ENCODE measurements at places on chromosomes 2 and 18. TPM values are rescaled to one million over a fixed set of nuclear protein-coding genes. Genes with fewer than 3 reads are reported as not detected.

Gene NCKAP5
- total RNA-seq, result 9.9 TPM

Gene GKN1
- total RNA-seq, result not detected

Gene ADAM23
- 5.8 TPM for total RNA-seq

Gene CYTIP
- total RNA-seq, result 0.82 TPM

Gene CD226
- total RNA-seq, result under 0.01 TPM

Gene ARL6IP6
- 26.0 TPM for total RNA-seq

Gene UGT1A8
- total RNA-seq, result not detected

Gene DBI
- 202 TPM for total RNA-seq

Gene CAVIN2
- total RNA-seq, result 240 TPM

Gene GLI2
- total RNA-seq, result 1.7 TPM

Gene CRACDL
- total RNA-seq, result 13.3 TPM

Gene MYO5B
- 11.2 TPM for total RNA-seq

Gene PSTPIP2
- 8.9 TPM for total RNA-seq

DNA sequence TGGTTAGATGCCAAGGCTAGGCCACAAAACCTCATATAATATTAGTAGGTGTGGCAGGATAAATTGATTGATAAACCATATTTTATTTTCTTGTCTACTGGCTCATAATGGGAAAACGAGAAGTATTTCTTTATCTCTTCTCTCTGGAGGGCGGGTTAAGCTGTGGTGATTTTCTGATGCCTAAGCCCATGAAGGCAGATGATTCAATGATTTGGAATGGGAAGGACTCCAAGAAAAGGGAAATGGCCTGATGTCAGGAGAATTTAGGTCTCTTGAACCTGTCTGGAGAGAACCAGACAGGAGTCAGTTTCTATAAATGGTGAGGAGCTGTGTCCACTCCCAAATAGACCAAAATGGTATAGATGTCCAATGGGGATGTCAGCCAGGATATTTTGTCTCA is 18.7 kb upstream of the MAP4K3 start:
- no peak for DNase-seq

- DNase-seq, result no peak
Observed at GRCh38 chr2:8669157-8669817, 12.6 kb upstream of the ID2 start.

GRCh38 chr18:37432436-37433195 is 133.0 kb downstream of the CELF4 start:
- DNase-seq, result no peak

- no peak for DNase-seq
Observed at GRCh38 chr2:18074476-18074875, 196.0 kb downstream of the KCNS3 start.

- DNase-seq, result no peak
Observed at GRCh38 chr18:7945882-7946281, 378.8 kb downstream of the PTPRM start.

DNA sequence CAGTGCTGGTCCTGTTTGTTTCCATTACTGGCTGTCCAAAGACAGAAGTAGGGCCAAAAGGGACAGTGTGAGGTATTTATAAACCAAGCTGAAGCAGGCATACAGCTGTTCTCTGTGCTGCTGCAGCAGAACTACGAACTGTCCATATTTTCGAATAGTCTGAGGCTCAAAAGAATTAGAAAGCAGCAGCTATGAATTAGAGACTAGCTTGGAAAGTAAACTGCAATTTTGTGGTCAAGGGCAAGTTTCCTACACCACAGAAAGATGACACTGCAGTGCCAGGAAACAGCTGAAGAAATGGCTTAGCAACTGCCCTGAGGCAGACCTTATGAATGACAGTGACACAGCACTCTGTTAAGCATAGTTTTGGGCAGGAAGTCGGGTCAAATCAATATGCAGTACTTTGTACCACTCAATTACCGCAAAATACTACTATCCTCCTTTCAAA is 125.3 kb downstream of the TMEM131 start:
- no peak for DNase-seq

- DNase-seq, result no peak
Observed at GRCh38 chr2:24722141-24722790, 70.9 kb downstream of the PTRHD1 start.

- DNase-seq, result no peak
Observed at GRCh38 chr2:207967121-207967520, 58.2 kb downstream of the PLEKHM3 start.

GRCh38 chr2:237551071-237551574 is 15.3 kb upstream of the PRLH start:
- no peak for DNase-seq

DNA sequence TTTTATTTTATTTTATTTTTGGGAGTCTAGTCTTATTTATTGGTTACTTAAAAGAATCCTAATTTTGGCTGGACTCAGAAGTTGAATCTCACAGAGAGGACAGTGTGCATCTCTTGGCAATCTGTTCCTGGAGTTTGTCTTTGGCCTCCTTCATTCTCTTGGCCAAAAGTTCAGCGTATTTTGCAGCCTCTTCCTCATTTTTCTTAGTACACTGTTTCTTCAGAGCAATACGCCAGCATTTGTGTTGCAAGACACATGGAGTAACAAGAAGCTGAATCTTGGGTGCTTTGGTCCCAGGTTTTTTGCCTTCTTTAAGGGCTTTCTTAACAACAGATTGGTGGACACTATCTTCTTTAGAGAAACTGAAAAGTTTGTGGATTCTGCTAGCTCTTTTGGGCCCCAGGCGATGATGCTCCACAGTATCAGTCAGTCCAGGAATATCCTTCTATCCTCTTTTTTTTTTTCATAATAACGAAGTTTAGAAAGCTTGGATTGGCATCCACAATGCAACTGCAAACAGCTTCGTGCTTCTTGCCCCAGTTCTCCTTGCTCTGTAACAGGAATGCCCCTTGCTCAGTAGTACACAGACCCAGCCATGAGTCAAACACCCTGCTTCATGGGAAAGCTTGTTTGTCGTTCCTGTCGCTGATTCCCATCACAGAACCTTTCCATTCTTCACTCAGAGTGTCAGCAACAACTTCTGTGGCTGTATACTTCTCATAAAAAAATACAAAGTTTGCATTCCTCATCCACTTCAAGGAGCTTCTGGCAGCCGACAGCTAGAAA is 34.8 kb upstream of the RFX8 start:
- DNase-seq, result no peak

DNA sequence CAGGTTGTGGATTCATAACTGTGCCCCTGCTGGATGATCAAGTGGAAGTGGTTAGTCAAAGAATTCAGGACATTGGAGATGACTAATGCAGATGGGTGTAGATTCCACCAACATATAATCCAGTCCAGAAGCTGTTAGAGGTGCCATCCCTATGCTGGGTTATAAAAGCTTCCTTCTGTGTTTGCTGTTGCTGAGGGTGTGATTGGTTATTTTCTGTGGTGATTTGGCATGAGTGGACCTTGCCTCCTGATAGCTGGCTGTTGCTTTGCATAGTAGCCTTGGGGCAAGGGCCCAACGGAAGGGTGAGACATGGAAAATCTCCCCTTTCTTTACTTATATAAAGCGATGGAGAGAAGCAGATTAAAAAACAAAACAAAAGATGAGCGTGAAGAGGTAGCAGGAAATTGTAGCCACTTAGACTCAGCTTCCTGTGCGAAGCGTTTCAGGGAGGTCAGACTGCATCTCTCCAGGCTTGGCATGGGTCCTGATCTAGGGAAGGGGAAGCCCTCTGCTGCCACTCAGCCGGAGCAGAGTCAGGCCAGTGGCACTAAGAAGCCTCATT is 190.4 kb downstream of the FMNL2 start:
- no peak for DNase-seq

GRCh38 chr2:46381871-46382270 is 84.7 kb downstream of the EPAS1 start:
- no peak for DNase-seq

- no peak for DNase-seq
Observed at GRCh38 chr2:148527488-148528340, 116.8 kb upstream of the EPC2 start.

DNA sequence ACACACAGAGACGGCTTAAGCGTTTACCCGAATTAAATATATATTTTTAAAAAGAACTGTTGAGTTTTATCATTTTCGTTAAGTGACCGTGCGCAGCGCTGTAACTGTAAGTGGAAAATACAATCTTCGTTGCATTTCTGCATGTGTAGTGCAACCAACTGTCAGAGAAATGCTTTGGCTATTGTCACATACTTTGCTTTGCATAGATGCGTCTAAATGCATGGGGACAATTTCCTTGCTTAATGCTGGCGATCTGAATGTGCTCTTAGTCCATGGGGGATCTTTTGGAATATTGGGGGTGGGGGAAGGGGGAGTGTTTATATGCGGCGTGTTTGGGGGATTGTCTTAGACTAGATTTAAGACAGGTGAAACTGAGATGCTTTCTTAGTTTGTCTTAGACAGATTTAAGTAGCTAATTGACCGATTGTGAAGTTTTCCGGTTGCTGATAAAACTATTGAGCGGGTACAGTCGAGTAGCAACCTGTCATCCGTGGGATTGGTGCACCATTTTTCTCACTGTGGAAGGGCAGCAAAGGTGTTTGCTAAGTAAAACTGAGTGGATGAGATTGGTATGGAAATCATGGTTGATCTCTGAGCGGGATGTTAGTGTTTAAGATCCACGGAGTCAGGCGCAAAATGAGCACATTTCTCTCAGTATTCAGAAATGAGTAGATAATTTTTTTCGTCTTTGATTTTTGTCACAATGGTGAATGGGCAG is 476 bp downstream of the VSNL1 start:
- no peak for DNase-seq

DNA sequence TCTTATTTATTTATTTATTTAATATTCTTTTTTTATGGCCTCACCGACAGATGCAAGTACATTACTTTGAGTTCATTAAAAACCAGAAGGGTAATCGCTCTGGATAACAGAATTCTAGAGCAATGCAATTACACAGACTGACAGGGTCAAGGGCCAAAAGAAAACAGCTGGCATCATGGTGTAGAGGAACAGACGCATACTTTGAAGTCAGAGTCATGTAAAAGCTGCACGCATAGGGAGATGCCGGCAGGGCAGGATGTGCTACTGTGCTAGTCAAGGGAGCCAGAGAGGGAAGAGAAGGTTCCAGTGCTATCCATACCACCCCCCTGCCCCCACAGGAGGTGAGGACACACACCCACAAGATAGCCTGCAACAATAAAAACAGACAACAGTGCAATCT is 115.2 kb upstream of the TFCP2L1 start:
- DNase-seq, result no peak

GRCh38 chr2:216012133-216012829 is 1.1 kb downstream of the MREG start:
- DNase-seq, result no peak

DNA sequence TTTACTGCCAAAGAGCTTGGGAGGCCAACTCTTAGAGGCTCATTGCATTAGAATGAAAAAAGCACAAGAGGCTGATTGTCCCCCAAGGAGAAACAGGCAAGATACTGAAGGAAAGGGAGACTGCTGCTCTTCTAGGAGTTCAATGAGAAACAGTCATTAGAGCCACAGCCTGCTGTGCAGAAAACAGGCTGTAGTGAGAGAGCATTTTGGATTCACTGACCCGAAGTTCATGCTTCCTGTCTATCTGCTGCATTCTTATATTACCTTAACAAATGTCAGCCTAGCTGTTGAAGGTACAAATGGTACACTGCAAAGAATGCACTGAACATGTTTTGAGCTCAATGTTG is 423.3 kb downstream of the SETBP1 start:
- no peak for DNase-seq

DNA sequence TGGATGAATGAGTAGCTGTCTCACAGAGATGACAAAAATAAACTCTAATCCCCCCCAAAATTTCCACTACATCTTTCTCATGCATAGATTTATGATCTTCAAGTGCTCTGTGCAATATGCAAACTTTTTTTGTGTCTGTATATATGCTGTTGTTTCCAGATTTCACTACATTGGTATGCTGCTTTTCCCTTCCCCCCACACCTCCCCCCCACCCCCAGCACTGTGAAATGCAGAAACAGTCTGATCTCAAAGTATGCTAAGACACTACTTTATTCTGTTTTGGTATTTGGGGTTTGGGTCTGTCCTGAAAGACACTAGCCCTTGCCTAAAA is 524 bp upstream of the KLHL14 start:
- DNase-seq, result no peak

DNA sequence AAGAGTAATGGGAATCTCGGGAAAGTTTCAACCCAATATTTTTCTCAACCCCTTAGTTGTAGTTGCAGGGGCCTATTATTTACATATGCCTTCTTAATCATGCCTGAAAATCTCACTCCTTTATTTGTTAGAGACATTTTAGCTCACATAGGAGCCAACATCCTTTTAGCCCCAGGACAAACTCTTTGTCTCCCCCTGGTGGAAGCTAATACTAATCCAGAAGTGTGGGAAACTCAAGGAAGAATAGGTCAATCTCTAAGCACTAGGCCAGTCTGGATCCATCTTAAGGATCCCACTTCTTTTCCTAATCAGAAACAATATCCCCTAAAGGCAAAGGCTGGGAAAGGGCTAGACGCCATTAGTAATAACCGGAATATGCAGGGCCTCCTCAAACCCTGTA is 550.9 kb upstream of the PKDCC start:
- no peak for DNase-seq

DNA sequence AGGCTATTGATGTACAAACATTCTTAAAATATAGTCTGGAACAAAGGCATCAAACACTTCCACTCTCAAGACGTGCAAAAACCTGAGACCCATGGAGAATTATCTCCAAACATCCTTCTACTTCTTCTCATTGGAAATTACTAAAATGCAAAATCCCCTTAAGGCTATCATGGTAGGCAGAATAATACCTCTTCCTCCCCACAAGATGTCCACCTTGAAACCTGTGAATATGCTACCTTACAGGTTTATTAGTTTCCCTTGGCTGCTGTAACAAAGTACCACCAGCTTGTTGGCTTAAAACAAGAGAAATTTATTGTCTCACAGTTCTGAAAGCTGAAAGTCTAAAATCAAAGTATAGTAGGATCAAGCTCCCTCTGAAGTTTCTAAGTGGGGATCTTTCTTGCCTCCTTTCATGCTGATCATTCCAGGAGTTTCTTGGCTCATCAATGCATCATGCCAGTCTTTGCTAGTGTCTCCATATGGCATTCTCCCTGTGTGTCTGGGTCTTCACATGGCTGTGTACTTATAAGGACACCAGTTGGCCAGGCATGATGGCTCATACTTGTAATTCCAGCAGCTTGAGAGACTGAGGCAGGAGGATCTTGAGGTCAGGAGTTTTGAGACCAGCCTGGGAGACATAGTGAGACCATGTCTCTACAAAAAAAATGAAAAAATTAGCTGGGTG is 163.7 kb upstream of the NCK2 start:
- DNase-seq, result no peak

DNA sequence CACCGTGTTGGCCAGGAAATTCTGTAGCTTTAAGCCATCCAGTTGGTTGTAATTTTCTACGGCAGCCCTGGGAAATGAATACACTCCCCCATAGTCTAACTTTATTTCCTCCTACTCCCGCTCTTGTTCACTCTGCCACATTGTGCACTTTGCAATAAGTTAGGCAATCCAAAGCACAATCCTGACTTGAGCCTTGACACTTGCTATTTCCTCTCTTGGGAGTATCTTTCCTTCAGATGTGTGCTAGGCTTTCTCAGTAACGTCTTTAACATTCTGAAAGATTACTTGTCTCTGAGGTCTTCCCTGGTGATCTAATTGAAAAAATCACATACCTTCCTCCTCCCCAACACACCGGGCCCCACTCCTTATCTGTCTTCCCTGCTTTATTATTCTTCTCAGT is 65.9 kb upstream of the RAB27B start:
- DNase-seq, result no peak

GRCh38 chr2:216689397-216689796 is 6.0 kb downstream of the IGFBP5 start:
- no peak for DNase-seq

Data from glomerular endothelial cell (primary cell).